ENCODE measurements at places on chromosomes 3 and 15.

DNA sequence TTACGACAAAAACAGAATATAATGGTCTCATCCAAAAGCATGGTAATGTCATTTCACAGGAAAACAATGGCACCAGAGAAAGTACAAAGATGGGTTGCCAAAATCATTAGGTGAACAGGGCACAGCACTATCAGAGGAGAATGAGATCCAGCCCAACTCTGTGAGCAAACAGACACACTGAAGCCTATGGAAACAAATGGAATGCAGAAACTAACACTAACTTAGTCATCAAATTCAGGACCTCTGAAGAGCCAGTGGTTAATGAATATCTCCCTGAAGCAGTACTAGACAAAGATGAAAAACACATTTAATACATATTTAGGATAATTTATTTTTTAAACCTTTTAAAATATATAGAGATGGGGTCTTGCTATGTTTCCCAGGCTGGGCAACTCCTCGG is 14.6 kb upstream of the RPS17 start:
- no peak for DNase-seq

DNA sequence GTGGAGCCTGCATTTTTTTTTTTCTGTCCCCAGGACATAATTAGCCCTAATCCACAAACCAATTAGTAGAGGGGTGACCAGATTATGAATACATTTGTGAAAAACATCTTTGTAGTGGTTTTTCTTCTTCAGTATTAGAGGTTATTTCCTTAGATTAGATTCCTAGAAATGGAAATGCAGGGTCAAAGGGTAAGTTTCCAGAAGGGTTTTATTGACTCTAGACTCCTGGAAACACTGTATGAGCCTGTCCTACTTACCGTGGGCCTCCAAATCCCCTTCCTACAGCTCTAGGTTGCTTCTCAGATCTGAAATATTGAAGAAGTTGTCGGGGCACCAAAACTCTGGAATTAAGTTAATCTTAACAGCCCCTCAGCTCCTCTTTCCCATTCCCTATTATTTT is 22.4 kb downstream of the SQOR start:
- DNase-seq: no peak

DNA sequence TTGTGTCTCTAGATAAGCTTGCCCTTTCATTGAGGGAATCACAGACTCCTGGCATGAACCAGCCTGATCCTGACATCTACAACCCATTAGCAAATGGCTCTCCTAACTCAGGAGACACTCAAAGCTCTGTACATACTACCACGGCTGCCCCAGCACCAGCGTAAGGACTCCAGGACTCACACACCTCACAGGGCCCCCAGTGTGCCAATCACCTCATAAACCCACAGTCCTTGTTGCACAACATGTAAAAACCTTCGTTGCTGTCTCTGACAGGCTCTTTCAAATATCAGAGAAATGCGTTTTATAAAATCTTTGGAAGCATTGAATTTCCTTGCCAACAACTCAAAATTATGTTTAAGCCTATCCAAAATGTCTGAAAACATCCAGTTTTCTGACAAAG is 7.3 kb downstream of the FYCO1 start:
- DNase-seq: no peak

DNA sequence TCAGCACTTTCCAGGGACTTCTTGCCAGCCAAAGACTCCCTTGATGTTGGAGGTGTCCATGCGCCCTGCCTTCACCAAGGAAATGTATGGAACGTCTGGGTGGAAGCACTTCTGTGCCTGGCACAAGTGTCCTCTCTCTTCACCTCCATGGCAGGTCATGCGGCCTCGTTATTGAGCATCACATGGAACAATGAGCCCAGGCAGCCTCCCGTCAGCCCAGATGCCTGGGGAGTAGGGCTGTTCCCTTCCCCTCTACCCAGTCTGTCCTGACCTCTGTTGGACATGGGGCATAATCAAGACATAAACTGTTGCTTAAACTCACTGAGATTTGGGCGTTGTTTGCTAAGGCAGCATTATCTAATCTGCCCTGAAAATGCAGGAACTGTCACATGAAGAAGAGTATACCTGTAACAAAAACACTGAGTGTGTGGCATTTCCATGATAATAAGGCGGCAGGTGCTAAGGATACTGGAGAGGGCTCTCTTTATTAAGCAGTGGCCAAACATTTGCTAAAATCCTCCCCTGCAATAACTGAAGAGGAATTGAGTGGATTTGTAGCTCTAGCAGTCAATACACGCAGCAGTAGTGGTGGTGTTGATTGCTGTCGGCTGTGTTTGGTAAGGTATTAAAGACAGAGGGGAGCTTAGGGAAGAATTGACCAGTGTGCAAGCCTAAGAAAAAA is 338.2 kb upstream of the ATP10A start:
- DNase-seq: peak; percentile 45

All from NCI-H1092 (cell line).